ENCODE measurements at places on chromosomes 13 and 19. TPM values are rescaled to one million over a fixed set of nuclear protein-coding genes. Genes with fewer than 3 reads are reported as not detected.

DNA sequence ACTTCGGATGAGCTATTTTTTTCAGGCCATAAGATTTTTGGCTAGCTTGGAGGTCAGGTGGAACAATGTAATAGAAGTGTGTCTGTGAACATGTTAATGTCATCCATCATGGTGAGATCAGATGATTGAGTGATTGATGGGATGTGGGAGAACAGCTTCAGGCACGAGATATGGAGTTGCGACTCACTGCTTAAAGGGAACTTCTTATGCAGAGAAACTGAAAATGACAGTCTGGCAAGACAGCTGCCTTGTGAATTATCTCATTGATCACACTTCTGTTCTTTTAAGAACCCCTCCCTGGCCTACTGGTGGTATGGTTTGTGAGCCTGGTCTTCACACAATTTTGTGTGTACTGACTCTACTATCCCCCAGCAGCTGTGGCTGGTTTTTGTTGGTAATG lies 96.0 kb downstream of the OLFM4 start:
- DNase-seq = no peak

GRCh38 chr19:2252055-2252796 lies 3.1 kb downstream of the AMH start:
- DNase-seq = no peak

The C2CD4C gene
- 0.12 TPM for total RNA-seq

The ZNF626 gene
- total RNA-seq = not detected

The IL17D gene
- total RNA-seq = 1.3 TPM

- no peak for DNase-seq
Measured at GRCh38 chr19:7509625-7510024, 6.3 kb upstream of the ZNF358 start.

GRCh38 chr19:771332-771785 lies 20.4 kb downstream of the MISP start:
- peak; percentile 46 for DNase-seq

DNA sequence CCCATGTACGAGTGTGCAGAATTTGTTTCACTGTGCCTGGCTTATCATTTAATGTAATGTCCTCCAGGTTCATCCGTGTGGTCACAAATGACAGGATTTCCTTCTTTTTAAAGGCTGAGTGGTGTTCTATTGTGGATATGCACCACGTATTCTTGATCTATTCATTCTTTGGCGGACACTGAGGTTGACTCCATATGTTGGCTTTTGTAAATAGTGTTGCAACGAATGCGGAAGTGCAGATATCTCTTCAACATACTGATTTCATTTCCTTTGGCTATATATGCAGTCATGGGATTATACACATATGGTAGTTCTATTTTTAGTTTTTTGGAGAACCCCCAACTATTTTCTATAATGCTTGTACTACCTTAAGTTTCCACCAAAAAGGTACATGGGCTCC lies 13.0 kb downstream of the OR7A5 start:
- DNase-seq = no peak

The SLC7A10 gene
- total RNA-seq = not detected

- no peak for DNase-seq
Measured at GRCh38 chr13:102901615-102902305, 55.9 kb downstream of the ERCC5 start.

- DNase-seq = no peak
Measured at GRCh38 chr13:81658598-81659370, 1317.9 kb upstream of the SPRY2 start.

The ZNF737 gene
- 4.4 TPM for total RNA-seq

DNA sequence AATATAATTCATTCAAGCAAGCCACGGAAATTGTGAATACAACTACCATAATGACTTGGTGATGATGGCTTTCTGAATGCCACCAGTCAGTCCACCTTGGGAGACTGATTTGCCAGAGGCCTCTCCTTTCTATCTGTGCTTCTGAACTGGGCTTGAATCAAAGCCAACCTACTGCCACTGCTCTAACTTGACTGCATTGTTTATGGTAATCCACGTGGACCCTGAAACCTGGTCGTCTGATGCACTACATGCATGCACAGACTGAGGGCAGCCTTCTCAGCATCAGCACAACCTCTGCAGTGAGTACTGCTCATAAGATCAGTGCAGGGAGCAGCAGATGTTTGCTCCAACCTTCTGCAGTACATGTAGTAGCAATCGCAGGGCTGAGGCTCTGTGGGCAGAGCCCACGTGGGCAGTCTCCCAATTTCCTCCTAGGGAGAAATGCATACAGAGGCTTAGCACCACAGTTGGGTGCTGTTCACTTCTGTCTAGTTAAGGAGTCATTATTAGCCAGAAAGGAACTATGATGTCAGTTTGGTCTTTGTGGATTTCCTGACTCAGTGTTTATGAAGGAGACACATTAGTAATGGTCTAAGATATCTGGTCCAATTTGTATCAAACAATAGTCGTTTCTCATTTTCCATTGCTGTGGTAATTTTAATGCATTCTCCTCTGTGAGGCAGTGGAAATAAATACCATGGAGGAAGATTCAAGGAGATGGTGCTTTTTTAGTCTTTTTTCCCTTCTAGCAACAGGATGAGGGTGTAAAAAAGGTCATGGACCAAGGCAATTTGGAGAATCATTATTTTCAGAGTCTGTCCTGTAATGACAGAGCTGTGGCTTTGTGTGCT lies 82.5 kb downstream of the AKAP11 start:
- DNase-seq = no peak

GRCh38 chr13:38401276-38401675 lies 51.6 kb downstream of the UFM1 start:
- DNase-seq = no peak

GRCh38 chr19:47035127-47036096 lies 13.0 kb downstream of the TMEM160 start:
- DNase-seq = peak; percentile 99

DNA sequence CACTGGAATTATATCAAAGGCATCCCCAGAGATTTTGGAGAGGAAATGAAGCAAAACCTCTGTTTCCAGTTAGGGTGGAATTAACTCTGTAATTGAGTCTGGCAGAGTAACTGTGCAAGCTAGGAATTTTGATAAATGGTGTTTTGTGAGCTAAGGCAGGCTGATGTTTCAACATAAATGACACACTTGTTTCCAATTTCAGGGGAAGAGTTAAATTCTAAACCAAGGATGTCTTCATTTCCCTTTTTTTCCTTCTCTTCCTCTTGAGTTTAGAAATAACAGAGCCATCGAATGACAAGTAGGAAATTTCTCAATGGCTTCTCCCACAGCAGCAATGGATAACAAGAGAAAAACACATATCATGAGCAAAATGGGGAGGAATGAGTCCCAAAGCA lies 131.2 kb downstream of the IRS2 start:
- no peak for DNase-seq

DNA sequence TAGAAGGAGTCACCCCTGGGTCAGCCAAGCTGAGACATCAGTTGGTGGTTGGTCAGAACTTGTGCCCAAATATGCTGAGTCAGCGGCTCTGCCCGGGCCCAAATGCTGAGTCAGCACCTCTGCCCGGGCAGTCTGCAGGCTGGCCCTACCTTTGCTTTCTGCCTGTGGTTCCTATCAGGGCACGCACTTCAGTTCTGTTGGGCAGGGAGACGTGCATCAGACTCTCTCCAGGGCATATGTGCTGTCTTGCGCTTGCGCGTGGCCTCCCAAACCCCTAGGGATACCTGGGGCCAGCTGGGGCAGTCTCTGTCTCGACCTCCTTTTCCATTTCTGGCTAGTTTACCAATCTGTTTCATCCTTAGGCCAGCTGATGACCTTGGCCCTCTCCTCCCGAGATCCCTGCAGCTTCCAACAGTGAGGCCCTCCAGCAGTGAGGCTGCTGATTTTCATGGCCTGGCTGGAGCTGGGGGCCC lies 24.4 kb upstream of the LDLR start:
- no peak for DNase-seq

GRCh38 chr13:76921516-76921915 lies 26.8 kb upstream of the ACOD1 start:
- no peak for DNase-seq

DNA sequence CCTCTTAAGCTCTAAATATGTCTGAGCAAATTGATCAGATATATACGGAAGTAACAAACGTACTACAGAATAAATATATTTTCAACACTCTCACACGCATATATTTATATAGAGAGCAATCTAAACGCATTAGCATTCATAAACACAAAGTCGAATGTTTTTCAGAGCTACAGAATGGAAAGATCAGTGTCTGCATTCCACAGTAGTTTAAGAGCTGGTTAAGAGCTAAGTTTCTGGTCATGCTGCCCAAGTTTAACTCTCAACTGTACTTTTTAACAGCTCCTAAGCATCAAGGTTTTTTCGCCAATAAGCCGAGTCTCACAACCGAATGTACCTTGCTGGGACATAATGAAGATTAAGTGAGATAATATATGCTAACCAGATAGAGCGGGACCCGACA lies 36.7 kb upstream of the RAP2A start:
- no peak for DNase-seq

GRCh38 chr13:26708007-26708297 lies 52.6 kb downstream of the GPR12 start:
- no peak for DNase-seq

GRCh38 chr19:31629579-31630363 lies 280.5 kb upstream of the TSHZ3 start:
- DNase-seq = no peak

GRCh38 chr19:13097463-13098258 lies 5.0 kb downstream of the LYL1 start:
- peak; percentile 24 for DNase-seq

GRCh38 chr19:55552620-55553019 lies 7.3 kb upstream of the SBK3 start:
- no peak for DNase-seq

- DNase-seq = no peak
Measured at GRCh38 chr19:29875931-29876330, 64.1 kb downstream of the CCNE1 start.

- DNase-seq = no peak
Measured at GRCh38 chr13:51396352-51396751, 56.5 kb downstream of the INTS6 start.

The URAD gene
- not detected for total RNA-seq

- DNase-seq = no peak
Measured at GRCh38 chr13:112957295-112957677, 11.7 kb upstream of the MCF2L start.

All from Calu3 (cell line).